ENCODE measurements at places on chromosomes 5 and 9.

DNA sequence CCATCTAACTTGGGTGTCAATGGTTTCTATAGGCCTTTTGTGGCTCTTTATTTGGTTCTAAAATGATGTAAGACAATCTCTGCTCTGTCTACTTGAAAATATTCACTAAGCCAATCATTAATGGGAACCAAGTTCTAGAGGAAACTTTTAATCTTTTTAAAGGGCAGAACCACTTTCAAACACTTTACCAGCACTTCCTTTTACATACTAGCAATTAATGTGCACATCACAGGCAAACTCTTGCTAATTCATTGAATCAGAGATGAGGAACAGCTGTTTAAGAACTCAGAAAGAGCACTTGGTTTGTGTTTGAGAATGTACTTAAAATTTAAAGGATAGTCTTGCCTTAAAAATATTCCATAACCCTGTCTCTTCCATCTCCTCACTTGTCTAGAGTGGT, 83.4 kb downstream of the PAPPA start:
- no peak for DNase-seq

DNA sequence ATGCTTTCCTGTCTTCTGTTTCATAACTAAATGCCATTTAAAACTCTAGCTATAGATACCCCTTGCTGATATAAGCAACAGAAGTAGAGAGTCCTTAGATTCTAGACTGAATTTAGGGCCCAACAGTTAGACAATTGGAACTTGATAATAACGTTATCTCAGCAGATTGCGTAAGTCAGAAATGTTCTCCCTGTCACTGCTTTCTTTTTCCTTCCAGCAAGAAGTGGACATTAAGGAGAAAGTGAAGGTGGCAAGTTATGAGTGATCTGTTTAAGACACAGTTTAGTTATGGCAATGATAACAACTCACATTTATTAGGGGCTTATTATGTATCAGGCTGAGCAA, 6.9 kb upstream of the GLIS3 start:
- no peak for DNase-seq

- DNase-seq: no peak
Measured at GRCh38 chr5:163893281-163893680, 387.9 kb downstream of the MAT2B start.

DNA sequence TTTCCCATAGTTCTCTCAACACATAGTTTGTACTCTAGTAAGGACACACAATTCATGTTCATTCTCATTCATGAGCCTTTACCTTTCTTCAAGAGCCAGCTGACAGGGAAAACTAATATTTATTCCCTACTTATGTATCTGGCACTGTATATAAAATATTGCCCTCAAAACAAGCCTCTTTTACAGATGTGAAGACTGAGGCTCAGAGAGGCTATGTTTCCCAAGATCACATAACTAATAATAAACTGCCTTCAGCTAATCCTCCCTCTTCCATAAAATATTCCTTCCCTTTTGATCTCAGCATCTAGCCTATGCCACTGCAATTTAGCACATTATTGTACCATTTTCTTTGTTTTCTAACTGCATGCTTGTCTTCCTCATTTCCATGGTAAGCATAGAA, 18.2 kb downstream of the ALDOB start:
- no peak for DNase-seq

DNA sequence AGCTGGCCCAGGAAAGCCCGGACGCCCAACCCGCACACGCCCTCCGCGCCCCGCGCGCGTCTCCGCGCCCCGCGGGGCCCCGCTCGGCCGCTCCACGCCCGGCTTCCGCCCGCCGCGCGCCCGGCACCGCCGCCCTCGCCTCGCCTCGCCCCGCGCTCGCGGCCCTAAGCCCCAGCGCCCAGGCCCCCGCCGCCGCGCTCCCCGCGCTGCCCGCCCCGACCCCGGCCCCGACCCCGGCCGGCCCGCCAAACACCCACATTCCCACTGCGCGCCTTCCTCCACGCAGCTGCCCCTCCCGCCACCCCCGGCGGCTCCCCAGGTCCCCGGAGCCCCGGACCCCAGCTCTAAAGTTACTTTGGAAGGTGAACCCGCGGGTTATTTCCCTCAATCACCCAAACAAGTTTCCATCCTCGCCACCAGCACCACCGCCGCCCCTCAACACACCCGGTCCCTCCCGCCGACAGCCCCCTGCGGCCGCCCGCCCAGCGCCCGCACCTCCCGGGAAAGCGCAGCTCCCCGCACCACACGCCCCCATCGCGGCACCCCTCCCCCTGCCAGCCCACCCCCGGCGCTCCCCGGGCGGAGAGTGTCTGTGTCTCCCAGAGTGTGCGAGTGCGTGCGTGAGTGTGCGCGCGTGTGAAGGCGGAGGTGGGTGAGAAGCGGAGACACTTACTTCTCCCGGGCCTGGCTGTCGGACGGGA, 439 bp downstream of the SSBP2 start:
- DNase-seq: peak; percentile 31

Measured in MM.1S (cell line).